ENCODE measurements at places on chromosomes 5 and 9.

DNA sequence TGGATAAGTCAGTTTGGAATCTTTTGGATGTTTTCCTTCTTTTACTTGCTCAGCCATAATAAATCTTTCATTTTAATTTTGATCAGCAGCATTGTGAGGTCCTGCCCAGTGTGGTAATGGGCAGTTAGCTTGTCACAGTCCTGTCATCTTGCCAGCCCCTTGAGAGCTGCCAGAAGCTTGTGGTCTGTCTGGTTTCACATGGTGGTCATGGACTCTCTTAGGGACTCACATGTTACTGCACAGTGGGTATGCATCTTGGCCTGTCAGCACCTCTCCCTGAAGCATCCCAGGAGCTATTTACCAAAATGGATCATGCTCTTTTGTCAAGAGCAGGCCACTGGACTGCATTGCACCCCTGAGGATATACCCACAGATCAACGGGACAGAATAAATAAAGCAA, 60.3 kb downstream of the DAPK1 start:
- no peak for DNase-seq

DNA sequence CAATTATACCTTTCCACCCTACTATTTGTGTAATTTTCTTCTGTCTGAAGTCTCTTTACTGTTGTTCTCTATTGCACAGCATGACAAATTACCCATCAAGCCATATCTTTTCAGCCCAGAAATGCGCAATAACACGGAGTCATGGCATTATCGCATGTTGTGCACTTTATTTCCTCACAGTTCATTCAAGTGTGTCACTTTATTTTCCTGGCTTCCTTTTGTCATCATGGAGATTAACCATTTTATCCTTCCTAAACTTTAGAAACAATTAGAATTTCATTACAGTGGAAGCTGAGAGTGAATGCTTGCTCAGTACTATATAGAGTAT, 41.3 kb upstream of the MEF2C start:
- no peak for DNase-seq

GRCh38 chr5:1447671-1448361, 2.6 kb upstream of the SLC6A3 start:
- no peak for DNase-seq

DNA sequence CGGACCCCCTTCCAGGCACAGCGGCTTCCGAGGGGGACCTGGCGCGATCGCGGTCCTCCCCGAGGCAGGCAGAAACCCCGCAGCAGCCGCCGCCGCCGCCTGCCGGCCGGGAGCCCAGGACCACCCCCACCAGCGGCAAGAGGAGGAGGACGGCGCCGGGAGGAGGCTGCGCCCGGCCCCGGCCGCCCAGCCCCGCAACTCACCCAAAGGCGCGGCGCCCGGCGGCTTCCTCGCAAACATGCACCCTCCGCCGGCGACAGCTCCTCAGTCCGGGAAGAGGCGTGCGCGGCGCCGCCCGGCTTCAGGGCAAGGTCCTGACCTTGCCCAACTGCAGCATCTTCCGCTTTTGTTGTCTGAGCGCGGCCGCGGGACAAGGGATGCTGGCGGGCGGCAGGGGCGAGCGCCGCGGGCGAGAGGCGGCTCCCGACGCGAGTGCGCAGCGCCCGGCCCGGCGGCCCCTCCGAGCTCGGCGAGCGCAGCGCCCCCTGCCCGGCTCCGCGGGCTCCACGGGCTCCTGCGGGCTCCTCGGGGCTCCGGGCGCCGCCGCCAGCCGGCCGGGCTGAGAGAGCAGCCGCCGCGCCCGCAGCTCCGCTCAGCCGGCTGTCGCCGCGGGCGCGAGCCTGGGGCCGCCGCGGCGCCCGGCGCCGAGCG, 507 bp downstream of the CTNND2 start:
- DNase-seq, result peak; percentile 16

DNA sequence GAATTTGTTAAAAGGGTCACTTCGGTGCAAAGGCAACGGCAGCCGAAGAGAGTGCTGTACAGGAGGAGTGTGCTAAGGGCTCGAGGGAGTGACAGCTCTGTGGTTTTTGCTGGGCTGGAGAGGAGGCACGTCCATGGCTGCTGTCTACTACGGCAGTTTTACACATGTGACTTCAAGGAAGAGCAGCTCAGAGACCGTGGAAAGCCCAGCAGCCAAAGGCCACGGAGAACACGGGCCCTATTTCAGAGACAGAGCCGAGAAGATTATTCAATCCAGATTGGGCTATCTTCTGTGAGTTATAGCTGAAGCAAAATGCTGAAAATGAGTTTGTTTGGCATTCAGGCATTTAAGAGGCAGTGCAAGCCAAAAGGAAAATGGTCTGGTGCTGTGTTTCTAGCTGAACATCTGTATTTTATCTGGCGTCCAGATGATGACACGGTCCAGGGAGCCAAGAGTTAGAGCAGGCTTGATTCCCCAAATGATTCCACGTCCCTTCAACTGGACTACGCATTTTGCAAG, 96.4 kb downstream of the RFK start:
- DNase-seq, result peak; percentile 17

GRCh38 chr5:119578937-119579336, 50.4 kb upstream of the FAM170A start:
- peak; percentile 44 for DNase-seq

DNA sequence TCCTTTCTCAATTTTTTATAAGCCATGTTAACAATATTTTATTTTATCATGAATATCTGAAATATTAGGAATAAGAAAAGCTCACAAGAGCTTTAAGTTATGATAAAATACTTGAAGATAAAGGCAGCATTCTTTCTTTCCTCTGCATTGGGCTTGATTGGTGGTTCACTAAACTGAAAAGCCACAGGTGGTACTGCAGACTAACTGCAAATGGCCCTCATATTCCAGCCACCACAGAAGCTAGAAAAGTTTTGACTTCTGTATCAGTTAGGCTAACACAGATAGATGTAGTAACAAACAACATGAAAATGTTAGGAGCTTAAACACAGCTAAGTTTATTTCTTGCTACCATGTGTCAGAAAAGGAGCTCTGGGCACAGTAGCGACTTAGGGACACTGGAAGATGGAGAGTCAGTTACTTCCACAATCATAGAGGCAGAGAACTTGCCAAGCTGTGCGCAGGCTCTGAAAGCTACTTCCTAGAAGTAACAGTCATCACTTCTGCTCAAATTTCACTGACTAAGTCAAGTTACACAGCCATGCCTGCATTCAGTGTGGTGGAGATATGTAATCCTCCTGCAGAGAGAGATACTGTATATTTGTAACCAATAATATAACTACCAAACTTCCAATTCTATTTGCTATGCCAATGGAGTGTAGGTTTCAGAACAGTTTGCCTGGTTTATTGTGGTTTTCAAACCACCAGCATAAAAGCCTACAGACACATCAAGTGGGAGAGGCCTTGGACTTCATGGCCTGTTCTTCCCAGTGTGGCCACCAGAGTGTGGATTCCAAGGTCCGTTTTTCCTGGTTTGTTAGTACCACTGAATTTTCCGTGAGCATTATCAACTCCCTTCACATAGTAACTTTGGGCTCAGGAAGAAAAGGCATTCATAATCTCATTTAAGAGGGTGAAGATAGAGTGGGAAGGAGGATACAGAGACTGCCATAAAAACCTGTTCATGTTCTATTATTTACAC, 268.3 kb downstream of the PJA2 start:
- DNase-seq, result no peak

- DNase-seq, result no peak
Observed at GRCh38 chr5:60055168-60055567, 161.6 kb upstream of the PDE4D start.

DNA sequence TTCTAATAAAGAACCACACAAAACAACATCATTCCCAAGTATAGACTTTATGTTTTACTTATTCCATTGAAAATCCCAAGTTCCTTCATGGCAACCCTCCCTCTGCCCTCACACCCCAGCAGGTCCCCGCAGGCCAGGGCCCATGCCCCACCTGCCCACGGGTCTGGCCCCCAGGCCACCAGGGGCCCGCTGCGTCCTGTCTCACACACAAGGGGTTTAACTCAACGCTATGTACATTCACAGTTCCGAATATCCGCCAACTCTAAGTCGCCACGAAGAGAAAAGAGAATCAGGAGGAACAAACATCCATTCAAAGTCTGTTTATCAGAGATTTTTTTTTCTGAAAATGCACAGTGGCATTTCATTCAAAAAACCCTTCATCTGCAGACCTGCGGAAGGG, 16.2 kb upstream of the SLC6A3 start:
- no peak for DNase-seq

DNA sequence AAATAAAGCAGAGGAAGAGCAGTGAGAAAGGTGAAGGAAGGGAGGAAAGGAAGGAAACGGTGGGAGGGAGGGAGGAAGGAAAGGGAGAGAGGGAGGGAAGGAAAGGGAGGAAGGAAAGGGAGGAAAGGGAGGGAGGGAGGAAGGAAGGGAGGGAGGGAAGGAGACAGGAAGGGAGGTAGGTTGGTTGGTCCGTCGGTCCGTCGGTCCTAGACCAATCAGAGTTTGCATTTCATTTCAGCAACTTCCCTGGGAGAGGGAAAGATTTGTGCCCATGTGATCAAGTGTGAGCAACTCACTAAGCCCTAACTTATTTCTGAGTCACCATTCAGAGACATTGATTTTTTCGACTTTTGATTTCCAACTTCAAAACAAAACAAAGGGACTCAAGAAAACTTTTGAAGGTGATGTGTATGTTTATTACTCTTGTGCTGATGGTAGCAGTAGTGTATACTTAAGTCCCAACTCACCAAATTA, 18.8 kb downstream of the NANS start:
- peak; percentile 63 for DNase-seq

GRCh38 chr9:96137671-96138429, 164.1 kb downstream of the HSD17B3 start:
- no peak for DNase-seq

DNA sequence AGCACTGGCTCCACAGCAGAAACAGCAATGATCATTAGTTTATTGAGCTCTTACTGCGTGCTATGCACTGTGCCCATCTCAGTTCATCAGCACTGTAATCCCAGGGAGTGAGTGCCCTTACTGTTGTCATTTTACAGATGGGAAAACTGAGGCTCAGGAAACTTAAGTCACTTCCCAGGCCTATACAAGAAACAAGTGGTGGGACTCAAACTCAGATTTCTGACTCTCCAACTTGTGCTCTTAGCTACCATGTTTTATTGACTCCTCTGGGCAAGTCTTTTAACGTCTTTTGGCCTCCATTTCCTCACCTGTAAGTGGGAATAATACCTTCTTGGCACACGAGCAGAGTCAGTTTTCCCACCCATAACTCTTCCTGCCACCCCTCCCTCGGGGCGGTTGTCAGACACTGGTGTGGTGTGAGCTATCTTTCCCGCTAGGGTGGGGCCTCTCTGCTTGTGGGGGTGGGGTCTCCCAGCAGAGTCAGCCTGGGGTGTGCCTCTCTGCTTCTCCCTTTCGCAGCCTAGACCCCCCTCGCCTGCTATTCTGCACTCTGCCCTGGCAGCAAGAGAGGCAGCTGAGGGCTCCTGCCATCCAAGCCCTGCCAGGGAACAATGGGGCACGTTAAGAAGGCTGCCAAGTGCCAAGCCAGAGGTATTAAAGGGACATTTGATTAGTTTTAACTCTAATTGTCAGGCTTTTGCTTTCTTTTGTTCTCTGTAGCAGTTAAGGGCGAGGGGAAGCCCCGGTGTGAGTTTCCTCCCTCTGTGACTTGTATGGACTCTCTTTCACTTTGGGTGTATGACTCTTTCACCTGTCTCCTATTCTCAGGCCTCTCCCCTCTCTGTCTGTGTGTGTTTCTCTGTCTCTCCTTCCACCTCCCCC, 12.1 kb downstream of the GALNT10 start:
- DNase-seq, result peak; percentile 27

GRCh38 chr5:22938362-22938761, 85.2 kb upstream of the CDH12 start:
- DNase-seq, result no peak

GRCh38 chr9:104911032-104911607, 16.8 kb downstream of the ABCA1 start:
- no peak for DNase-seq

DNA sequence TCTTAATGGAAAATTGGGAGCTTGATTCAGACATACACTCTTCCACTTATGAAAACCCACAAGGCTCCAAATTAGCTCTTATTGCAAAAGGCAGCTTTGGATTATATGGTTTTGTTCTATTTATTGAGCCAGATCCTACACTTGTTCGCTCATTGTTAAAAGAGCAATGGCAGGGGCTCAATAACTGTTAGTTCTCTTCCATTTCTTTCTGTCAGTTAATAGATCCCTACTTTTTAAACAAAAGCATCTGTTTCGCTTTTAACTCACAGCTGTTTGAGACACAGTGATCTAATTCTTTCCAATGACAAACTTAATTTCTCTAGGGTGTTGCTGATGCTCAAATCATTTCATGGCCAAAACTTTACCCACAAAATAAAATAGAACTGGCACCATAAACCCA, 11.7 kb downstream of the C5 start:
- DNase-seq, result no peak

- no peak for DNase-seq
Observed at GRCh38 chr5:176881021-176881749, 18.0 kb downstream of the HK3 start.

- DNase-seq, result no peak
Observed at GRCh38 chr9:130305381-130305780, 39.8 kb downstream of the HMCN2 start.

DNA sequence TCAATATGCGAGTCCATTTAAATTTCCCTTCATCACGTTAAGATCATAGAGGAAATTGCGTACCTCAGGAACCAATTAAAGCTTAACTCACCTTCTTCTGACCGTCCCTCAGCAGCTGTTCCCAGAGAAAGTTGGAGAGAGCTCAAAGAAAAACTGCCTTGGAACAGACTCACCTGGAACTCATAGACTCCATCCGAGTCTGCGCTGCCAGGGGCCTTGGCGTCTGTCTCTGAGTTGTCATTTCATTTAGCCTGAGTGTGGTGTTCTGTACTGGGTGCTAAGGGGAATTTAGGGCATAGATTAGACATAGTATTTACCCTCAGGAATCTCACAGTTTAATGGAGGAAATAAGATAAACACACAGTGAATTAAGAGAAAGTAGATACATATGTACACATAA, 892.7 kb downstream of the TLE1 start:
- DNase-seq, result no peak

DNA sequence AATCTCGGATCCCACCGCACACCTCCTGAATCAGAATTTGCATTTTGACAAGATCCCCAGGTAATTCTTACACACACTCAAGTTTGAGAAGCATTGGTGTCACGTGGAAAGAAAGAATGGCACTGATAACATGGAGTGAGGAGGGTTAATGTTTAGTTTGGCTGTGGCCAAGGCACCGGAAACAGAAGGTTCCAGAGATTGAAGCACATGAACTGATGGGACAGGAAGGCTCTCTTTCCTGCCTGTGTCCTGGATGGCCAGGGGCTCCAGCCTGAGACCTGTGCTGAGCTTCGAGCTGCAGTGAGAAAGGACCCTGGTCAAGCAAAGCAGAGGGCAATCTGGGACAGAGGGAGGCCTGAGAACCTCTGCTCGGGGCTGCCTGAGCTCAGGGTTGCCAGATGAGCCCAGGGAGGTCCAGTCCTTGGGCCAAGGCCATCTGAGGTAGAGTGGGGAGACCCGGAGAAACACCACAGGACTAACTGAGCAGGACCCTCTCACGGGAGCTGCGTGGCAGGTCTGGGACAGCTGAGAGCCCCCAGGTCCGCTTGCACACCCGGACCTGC, 27.3 kb downstream of the AFAP1L1 start:
- peak; percentile 97 for DNase-seq

- DNase-seq, result no peak
Observed at GRCh38 chr9:75188756-75189155, 100.4 kb downstream of the OSTF1 start.

Measured in dermis blood vessel endothelial cell (primary cell).